Retina (tissue), 1 donor: ENCODE measurements at places on chromosomes 3 and 15.
A peak's percentile ranks its signal among the peaks of the same experiment; 100 is the strongest.

GRCh38 chr15:23629234-23629805 is 18.3 kb downstream of the MAGEL2 start:
- no peak for DNase-seq

- DNase-seq = no peak
These were observed 248.4 kb downstream of the CPNE4 start for GRCh38 chr3:131786386-131786785.

- no peak for DNase-seq
These were observed 258.4 kb downstream of the UACA start for GRCh38 chr15:70504988-70505387.

- DNase-seq = peak; percentile 19
These were observed 37.6 kb downstream of the GBE1 start for GRCh38 chr3:81723732-81724313.

- no peak for DNase-seq
These were observed 12.4 kb downstream of the PLD1 start for GRCh38 chr3:171797873-171798272.

- no peak for DNase-seq
These were observed 398.4 kb upstream of the KCNMB2 start for GRCh38 chr3:178137831-178138230.

GRCh38 chr3:58766587-58767282 is 100.2 kb upstream of the FAM3D start:
- DNase-seq = no peak

DNA sequence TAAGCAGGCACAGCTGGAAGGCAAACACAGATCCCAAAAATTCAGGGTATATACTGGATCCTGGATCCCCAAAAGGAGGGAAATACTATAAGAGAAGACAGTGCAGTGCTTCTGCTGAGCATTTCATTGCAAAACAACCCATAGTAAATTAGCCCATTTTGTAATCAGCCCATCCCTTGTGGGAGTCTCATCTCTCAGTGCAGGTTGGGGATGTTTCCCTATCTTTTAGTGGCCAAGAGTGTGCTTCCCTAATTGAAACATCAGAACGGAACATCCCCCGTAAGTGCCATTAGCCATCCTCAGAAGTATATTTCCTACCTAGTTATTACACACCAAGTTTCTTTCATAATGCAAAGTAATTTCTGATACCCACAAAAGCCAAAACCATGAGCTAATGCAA is 11.2 kb upstream of the MTMR14 start:
- no peak for DNase-seq

DNA sequence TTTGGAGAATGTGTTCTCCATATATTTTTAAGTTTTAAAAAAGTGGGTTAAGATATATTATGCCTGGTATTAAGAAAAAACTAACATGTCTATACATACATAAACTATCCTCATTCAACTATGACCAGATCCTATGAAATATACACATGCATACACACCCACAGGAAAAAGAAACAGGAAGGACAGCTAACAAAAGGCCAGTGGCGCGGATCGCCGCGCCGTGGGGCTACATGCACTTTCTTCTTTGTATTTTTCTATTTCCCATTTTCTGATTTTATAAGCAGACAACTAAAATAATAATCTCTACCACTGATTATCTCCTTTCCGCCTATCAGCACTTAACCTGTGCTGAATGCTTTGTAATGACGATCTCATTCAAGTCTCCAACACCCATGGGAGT is 160.1 kb downstream of the OR4M2 start:
- DNase-seq = no peak

- no peak for DNase-seq
These were observed 33.6 kb downstream of the CD276 start for GRCh38 chr15:73717802-73718201.

DNA sequence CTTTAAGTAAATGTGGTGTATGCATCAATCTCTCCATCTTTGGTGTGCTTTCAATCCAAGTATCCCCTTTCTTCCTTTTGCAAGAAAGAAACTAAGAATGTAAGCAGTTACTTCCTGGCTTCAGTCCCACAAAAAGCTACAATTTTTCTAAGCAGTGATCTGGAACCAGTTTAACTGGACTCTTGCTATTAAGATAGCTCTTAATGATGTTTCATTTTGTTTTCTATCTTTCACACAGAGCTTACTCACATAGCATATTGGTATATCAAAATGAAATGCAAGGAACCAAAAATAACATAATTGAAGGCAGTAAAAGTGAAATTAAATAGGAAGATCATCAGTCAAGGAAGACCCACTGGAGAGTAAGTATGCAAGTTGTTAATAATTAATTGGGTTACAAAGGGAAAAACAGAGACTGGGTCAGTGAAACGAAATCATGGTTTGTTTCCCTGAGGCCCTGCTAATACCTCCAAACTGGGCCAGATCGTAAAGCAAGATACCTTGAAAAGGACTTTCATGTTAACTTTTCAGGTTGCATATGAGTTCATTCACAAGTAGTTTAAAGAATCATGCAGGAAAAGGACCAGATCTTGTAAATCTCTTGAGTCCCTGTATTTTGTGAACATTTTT is 41.9 kb downstream of the GPR160 start:
- DNase-seq = no peak

DNA sequence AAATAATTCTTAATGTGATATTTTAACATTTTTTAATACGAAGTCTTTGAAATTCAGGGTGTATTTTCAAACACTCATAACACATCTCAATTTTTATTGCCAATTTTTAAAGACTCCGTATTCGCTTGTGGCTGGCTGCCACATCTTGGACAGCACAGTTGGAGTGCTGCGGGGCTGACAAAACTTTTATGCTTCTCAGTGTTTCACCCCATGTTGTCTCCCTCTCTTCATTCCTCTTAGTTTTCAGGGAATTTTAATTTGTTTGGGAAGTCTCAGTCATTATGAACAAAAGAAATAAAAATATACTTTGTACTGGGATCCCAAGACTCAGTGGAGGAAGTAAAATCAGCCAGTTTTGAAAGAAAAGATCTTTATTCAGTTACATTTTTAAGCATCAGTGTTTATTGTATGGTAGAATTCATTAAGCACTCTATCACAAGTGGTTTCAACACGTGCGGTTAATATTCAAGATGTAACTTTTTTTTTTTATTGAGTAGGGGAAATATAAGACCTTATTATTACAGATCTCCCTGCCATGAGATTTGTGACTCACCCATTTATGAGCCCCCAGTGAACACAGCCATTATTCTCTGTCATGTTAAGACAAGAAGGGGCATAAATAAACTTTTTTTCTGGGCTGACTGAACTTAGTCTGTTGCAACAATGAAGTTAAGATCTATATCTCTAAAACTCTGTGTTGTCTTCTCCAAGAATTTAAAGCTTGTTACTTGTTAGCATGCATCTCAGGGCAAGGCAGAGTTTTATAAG is 26.8 kb downstream of the KAT2B start:
- no peak for DNase-seq

DNA sequence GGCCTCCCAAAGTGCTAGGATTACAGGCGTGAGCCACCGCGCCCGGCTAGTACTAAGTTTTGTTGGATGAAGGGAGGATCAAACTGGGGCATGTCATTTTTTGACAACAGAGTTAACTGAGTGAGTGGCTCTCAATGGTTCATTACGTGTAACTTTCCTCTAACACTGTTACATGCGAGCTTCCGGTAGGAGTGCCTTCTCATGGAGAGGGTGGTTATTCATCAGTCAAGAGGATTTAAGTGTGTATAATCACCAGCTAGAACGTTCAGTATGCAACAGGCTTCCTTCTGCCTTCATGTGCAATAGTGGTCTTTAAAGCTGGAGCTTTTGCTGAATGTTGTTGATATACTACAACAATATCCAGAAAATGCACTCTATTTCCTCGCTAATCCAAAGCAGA is 19.1 kb upstream of the GOLGA8A start:
- no peak for DNase-seq
